ENCODE measurements at places on chromosomes 6 and 20.

DNA sequence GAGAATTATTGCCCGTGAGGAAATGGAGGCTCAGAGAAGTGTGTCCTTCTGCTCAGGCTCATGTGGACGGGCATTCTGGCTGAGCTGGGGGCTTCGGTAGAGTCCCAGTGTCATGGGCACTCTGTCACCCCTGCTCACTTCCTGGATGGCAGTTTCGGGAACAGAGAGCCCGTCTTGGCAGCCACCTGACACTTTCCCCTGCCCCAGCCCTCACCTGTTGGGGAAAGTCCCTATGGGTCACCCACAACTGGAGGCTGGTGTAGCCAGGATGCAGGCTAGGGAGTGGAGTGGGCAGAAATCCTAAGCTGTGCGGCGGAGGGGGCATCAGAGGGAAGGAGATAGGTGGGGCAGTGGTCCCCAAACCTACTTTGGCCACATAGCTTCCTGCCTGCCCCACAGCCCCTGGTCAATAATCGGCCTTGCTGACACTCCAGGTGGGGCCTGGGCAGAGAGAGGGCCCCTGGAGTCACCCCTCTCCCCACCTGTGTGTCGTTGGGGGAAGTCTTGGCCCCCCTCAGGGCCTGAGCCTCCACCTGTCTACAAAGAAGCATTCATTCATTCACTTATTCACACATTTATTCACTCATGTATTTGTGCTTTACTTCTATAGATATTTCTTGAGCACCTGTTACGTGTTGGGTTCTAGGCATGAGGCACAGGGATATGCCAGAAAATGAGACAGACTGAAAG is 40.5 kb downstream of the SNAI1 start:
- DNase-seq: no peak

DNA sequence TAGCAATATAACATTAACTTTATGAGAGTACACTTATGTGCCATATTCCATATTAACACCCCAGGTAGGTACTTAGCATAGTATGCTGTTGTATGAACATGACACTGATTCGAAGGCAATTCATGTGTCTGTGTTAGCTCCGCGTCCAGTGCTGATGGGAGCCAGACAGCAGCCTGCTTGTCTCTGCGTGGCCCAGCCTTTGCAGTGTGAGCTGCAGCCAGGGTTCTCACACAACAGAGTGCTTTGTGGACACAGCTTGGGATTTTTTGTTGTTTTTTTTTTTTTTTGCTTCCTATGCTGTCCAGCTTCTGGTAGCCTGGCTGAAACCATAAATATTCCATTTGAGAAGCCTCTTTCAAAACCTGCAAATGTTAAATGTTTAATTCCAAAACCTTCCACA is 350.9 kb downstream of the SMOC2 start:
- no peak for DNase-seq

DNA sequence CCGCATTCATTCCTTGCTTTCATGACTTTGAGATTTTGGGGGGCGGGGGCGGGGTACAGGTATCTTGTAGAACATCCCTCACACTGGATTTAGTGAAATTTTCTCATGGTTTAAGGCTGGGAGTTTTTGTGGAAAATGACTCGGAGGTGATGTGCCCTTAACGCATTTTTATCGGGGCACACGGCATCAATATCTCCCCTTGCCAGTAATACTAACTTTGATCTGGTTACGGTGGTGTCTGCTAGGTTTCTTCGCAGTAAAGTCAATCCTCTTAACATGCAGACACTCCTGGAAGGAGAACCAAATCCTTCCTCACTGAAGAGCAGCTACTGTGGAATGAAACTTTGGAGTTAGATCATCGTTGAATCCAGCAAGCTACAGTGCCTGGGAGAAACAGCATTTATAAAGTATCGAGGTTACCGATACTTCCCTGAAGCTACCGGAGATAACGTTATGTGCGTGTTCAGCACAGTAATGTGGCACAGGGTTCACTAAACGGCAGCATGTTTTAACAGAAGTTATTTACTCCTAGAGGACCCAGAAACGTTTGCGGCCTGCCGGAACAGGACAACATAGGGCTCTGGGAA is 1.2 kb upstream of the DYNLRB1 start:
- DNase-seq: no peak

GRCh38 chr6:90296341-90297114 is at the start of gene BACH2:
Gene BACH2, minus strand, starts transcription at chr6:90296843. Its CDS starts 287,999 bp downstream, at chr6:90008844.
- DNase-seq: peak; percentile 82

DNA sequence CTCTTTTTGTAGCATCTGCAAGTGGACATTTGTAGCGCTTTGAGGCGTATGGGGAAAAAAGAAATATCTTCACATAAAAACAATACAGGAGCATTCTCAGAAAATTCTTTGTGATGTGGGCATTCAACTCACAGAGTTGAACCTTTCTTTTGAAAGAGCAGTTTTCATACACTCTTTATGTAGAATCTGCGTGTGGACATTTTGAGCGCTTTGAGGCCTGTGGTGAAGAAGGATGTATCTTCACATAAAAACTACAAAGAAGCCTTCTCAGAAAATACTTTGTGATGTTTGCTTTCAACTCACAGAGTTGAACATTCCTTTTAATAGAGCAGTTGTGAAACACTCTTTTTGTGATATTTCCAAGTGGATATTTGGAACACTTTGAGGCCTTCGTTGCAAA is 598.4 kb upstream of the ZNF337 start:
- no peak for DNase-seq

DNA sequence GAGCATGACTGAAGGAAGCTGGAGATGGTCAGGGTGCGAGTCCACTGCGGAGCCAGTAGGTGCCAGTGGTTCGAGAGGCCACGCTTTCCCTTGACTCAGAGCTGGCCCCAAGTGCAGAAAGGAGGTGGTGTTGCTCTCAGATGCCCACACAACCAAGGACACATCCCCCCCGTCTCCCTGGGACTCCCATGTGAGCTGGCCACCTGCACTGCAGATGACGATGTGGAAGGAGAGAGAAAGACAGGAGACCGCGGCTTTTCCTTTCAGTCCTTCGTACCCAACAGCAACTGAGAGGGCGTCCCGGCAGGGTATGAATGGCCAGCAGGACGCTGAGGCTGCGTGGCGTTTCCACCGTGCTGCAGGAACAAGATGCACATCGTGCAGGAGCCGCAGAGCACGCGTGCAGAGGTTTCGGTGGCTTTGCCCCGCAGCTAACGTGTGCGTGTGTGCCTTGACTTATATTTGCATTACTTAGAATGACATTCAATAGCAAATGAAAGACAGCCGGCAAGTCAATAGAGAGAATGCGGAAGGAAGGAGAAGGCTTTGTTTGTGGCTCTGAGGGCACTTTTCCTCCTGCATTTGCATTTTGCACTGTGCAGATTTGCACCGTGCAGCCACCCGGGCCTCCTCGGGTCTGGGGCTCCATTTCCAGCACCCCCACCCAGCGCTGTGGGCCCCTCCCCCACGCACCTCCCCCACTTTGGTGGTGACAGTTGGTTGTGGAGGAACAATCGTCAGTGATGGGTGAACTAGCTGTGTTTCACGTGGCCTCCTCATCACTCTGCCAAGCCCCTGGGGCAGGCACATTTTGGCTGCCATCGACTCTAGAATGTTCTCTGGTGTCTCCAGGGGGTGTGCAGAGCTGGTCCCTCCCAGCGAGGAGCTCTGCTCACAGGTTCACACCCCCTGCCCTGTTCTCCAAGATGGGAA is 26.4 kb upstream of the BHLHE23 start:
- no peak for DNase-seq

DNA sequence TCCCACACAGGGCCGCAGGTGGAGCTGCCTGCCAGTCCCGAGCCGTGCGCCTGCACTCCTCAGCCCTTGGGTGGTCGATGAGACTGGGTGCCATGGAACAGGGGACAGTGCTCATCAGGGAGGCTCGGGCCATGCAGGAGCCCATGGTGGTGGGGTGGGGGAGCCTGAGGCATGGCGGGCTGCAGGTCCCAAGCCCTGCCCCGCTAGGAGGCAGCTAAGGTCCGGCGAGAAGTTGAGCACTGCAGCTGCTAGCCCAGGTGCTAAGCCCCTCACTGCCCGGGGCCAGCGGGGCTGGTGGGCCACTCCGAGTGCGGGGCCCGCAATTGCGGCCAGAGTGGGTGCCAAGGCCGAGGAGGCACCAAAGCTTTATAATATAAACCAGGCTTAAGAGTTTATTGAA is 479.7 kb downstream of the MMUT start:
- DNase-seq: no peak

GRCh38 chr20:48691523-48691922 is 136.3 kb downstream of the PREX1 start:
- DNase-seq: no peak

GRCh38 chr6:35552285-35552917 is 39.7 kb upstream of the TULP1 start:
- DNase-seq: no peak

- DNase-seq: no peak
Measured at GRCh38 chr6:111263837-111264236, 176.5 kb downstream of the SLC16A10 start.

DNA sequence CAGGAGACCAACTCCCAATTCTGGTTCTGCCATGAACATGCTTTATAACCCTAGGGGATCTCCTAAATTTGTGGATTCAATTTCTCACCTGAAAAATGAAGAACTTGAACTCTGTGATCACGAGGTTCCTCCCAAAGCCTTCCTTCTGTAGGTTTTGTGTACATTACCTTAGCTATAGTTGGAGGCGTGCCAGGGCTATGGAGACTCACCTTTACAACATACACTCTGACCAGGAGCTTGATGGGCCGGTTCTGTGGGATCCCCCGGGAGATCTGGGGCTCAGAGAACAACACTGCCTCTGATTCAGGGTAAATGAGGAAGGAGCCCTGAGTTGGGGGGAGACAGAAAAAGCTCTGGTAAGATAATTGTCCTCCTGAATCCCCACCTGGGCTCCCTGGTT is 34.1 kb downstream of the ERGIC3 start:
- no peak for DNase-seq

DNA sequence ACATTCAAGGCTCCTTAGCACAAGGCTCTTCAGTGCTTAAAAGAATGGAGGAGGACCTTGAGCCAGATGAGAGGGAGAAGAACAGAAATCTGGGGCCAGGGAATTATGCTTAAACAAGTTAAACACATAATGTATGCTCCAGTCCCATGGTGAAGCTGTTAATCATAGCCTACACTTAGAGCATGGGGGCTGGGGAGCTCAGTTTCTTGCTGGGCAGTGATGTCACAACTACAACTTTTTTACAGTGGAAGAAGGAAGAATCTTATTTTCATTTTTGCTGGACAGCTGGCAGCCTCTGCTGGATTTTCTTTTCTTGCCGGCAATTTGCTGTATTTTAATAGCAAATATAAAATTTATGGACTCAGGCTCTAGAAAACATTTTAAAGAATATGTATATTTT is 432.5 kb downstream of the CD109 start:
- no peak for DNase-seq

- DNase-seq: no peak
Measured at GRCh38 chr20:25079171-25079570, 2.8 kb downstream of the VSX1 start.

DNA sequence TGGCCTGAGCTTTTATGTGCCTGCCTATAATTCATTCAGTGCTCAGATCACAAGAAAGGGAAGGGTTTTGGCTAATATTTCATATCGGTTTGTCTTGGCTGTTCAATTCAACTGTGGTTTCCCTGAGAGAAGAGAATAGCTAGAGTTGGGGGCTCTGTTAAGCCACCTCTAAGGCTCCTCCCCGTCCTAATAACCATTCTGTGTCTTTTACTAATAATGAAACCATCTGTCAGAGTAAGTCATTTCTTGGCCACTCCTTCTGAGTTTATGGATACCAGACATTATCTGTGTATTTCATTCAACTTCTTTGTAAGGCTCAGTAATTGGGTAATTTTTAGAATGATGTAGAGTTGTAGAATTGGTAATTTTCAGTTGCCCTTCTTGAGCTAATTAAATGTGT is 5.2 kb downstream of the STX11 start:
- DNase-seq: no peak

GRCh38 chr20:20712004-20712473 is 405 bp downstream of the RALGAPA2 start:
- DNase-seq: no peak

- no peak for DNase-seq
Measured at GRCh38 chr20:48278961-48279481, 493.7 kb upstream of the SULF2 start.

GRCh38 chr6:11065436-11066202 is 21.5 kb upstream of the ELOVL2 start:
- DNase-seq: no peak

DNA sequence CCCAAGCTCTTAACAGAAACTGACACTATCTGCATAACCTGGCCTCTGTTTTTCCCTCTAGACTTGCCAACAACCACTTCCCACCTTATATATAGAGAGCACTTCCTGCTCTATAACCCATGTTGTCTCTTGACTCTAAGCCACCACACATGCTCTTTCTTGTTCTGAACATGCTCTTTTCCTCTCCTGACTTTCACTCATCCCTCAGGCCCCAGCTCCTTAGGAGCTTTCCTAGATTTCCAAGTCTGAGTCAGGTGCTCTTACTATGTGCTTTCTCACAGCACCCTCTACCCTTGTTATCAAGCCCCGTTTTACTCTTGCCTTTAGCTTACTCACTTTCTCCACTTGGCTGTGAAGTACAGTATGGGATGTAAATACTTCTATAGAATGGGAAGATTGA is 143.9 kb upstream of the EYA4 start:
- no peak for DNase-seq

DNA sequence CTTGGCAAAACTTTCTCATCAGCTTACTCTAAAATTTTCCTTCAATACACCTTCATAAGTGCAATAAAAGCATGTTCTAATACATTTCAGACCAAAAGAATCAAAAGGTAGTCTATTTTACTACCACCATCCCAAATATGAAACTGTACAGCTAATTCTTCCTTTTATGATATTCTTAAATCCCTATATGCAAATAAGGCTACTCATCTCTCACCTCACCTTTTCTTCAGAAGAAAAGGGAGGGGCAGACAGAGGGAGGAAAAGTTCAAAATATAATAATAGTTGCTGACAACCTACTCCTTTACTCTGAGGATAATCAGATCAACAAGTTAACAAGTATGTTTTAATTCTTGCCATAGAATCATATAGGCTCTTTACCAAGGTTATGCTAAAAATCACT is 7.4 kb downstream of the C6orf120 start:
- DNase-seq: no peak

DNA sequence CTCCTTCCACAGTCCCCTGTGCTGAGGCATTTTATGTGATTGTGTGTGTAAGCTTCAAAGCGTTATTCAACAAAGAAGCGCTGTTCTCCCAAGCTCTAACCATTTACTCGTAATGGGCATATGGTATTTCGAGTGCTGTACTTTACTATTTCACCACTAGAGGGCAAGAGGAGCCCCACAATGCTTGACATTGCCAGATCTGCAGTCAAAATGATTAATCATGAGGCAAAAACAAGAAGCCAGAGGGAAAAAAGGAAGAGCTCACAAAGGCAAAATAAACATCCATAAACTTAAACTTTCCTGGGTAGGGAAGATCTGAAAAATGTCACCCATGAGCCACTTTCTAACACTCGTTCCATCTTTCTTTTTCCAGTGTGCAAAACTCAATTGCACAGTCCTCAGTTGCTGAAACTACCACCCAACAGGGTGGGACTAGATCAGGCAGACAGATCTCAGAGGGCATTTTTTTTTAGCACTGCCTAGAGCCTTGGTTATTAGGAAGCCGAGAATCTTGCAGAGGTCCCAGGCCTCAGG is 215.0 kb upstream of the PLCB4 start:
- DNase-seq: peak; percentile 60

Measured in right kidney (tissue), 9 donors.